ENCODE measurements at places on chromosomes 4 and X. TPM values are rescaled to one million over a fixed set of nuclear protein-coding genes. Genes with fewer than 3 reads are reported as not detected.
A peak's percentile ranks its signal among the peaks of the same experiment; 100 is the strongest.

DNA sequence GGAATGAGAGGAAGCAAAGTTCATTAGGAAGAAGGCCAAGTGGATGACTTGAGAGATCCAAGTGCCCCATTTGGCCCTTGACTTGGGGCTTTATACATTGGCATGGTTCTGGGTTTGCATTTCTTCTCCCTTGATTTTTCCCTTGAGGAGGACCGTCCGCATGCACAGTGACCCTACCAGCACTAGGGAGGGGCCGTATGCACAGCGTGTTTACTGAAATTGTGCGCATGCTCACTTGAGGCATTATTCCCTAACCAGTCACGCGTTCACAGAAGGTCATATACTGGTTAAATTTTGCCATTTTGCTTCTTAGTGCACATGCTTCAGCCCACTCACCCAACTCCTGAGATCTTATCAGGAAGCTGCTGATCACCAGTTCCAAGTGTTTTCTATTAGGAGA is 35.1 kb downstream of the PAGE2 start:
- DNase-seq: no peak

GRCh38 chrX:115344885-115345614 is 55.5 kb downstream of the LUZP4 start:
- DNase-seq: no peak

ACOT9 gene
- 49.0 TPM for total RNA-seq

- no peak for DNase-seq
These were observed 38.1 kb upstream of the NOCT start for GRCh38 chr4:138977524-138977923.

- no peak for DNase-seq
These were observed 280.7 kb downstream of the BCOR start for GRCh38 chrX:39816871-39817731.

RBM41 gene
- 15.3 TPM for total RNA-seq

GRCh38 chr4:52822972-52823701 is 39.0 kb upstream of the RASL11B start:
- DNase-seq: no peak

LCORL gene
- 13.8 TPM for total RNA-seq

DNA sequence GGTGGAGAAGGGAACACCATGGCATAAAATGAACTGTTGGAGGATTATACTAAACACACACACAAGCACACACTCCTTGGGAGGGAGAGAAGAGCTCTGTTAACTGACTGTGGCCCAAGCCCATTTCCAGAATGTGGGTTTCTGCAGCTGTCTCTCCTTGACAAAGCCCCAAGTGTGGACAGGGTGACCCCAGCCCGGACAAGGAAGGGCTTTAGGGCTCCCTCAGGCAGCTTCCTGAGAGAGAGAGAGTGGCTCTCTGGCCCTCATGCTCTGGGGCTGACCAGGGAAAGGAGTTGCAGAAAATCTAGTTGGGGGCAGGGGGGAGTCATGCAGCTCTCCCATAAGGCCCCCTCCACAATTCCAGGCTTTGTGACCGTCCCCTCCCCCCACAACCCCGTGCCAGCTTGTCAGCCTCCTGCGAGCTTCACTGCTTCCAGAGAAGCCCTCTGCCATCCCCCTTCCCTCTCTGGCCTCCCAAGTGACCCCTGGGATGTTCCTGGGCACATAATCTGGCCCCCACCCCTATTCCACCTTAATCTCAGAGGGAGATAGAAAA is 590 bp downstream of the ARHGEF9 start:
- no peak for DNase-seq

OSTC gene
- total RNA-seq: 48.2 TPM

TAF7L gene
- 0.15 TPM for total RNA-seq

LIMCH1 gene
- not detected for total RNA-seq

GRCh38 chrX:69156638-69157037 is 8.6 kb downstream of the PJA1 start:
- DNase-seq: no peak

SPANXD gene
- total RNA-seq: not detected

DNA sequence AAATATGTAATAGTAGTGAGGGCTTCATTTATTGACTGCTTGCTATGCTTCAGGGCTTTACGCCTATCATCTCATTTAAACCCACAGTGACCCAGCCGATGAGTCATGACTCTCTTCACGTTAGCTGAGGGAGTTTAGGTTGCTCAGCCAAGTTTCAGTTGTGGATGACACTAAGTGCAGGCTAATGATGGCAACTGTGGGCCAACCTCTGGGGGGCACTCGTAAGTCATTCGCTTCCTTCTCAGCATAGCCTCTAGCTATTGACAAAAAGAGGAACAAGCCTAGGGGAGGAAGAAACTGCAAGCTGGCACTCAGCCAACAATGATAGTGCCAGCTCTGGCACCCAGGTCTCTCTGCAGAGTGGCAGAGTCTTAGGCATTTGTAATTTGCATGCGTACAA is 325.0 kb downstream of the ARHGAP10 start:
- DNase-seq: peak; percentile 92

DNA sequence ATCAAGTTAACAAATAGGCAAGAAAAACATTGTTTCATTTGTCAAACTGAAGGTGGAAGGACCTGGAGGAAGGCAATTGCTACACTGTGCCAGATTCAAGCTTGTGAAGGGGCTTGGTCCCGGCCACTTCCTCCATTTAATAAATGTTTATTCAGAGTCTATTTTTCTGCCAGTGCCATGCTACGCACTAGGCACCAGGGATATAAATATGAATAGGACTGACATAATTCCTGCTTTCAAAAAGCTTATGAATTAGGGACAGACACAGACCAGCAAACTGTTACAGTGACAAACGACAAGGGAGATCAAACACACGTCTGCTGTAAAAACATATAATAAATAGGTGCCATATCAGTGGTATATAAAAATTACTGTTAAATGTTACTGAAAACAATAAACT is 571 bp downstream of the TLR6 start:
- DNase-seq: no peak

DNA sequence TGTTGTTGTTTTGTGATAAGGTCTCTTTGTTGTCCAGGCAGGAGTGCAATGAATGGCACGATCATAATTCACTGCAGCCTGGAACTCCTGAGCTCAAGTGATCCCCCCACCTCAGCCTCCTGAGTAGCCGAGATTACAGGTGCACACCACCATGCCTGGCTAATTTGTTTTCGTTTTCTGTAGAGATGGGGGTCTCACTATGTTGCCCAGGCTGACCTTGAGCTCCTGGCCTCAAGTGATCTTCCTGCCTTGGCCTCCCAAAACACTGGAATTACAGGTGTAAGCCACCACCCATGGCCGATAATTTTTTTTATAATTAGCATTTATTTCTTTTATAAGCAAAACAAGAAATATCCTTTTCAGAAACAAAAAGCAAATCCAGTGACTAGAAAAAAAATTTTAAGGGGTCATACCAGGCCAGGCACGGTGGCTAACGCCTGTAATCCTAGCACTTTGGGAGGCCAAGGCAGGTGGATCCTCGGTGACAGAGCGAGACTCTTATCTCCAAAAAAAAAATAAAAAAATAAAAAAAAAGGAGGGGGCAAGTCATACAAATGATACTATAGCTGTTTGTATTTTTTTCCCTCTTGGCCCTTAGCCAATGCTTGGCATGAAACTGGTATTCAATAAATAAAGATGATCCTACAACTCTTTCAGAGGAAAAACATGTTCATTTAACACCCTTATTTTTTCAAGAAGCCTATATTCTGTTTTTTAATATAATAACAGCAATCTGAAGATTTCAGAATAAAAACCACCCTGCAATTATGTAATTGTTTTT is 3.4 kb downstream of the PLAC8 start:
- DNase-seq: no peak

GRCh38 chr4:185773419-185773818 is 38.6 kb downstream of the SORBS2 start:
- DNase-seq: no peak

RNF150 gene
- total RNA-seq: not detected

DNA sequence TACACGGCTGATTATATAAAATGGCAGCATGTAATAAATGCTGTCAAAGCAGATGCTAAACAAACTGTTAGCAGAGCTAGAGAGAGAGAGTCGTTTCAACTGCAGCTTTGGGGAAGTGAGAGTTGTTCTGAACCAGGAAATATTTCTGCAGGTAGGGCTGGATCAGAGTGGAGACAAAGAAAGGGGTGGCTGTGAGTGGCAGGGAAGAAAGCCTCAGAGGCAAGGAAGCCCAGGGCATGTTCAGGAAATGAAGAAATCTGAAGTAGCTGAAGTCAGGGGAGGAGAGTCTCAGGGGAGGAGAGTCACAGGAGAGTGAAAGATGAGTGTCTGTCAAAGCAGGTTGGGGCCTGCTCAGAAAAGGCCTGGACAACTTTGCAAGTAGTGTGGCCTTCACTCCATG is 48.4 kb upstream of the RPS6KA3 start:
- no peak for DNase-seq

SCRG1 gene
- not detected for total RNA-seq

AR gene
- 0.06 TPM for total RNA-seq

GRCh38 chr4:9924750-9925149 is 96.5 kb downstream of the SLC2A9 start:
- DNase-seq: no peak

DNA sequence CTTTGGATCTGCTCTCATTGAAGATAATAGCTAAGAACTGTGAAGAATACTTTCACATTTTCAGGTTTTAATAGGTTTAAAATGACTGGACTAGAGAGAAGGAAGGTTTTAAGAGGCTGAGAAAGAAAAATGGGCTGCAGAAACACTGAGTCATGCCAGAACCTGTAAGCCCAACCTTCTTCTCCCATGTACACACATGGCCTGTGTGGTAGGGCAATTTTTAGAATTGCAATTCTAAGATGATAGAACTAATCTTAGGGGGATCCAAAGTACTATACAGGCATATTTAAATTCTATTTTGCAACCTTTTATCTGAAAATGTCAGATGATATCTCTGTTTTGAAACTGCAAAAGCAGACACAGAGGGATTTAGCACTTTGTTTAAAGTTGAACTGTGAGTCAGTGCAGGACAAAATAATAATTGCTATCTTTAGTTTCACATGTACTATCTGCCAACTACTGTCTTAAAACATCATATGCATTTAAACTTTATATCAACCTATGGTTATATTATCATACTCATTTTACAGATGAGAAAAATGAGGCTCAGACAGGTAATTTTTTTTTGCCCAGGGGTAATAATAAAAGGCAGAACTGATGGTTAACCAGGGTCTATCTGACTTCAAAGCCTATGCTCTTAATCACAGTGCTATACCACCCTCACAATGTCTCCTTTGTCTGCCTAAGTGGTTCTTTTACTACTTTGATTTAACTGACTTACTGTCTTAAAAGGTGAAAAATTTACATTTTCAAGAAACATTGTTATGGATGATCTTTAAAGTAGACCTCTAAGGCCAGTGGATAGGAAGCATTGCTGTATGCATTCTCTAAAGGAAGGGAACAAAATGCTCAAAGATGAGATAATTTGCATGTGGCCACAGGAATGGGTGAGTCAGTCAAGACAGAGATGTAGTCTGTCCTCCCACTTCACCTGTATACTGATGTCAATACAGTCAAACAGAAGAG is 4.3 kb downstream of the TMPRSS11E start:
- DNase-seq: no peak

- DNase-seq: no peak
These were observed 318.0 kb upstream of the HS3ST1 start for GRCh38 chr4:11746734-11747133.

GRCh38 chr4:55865228-55865806 is 11.9 kb downstream of the EXOC1 start:
- no peak for DNase-seq

GRCh38 chr4:181443021-181443420 is 800.2 kb upstream of the TENM3 start:
- DNase-seq: no peak

- no peak for DNase-seq
These were observed 24.5 kb downstream of the GPM6A start for GRCh38 chr4:175787546-175787945.

ADH1C gene
- total RNA-seq: not detected

DNA sequence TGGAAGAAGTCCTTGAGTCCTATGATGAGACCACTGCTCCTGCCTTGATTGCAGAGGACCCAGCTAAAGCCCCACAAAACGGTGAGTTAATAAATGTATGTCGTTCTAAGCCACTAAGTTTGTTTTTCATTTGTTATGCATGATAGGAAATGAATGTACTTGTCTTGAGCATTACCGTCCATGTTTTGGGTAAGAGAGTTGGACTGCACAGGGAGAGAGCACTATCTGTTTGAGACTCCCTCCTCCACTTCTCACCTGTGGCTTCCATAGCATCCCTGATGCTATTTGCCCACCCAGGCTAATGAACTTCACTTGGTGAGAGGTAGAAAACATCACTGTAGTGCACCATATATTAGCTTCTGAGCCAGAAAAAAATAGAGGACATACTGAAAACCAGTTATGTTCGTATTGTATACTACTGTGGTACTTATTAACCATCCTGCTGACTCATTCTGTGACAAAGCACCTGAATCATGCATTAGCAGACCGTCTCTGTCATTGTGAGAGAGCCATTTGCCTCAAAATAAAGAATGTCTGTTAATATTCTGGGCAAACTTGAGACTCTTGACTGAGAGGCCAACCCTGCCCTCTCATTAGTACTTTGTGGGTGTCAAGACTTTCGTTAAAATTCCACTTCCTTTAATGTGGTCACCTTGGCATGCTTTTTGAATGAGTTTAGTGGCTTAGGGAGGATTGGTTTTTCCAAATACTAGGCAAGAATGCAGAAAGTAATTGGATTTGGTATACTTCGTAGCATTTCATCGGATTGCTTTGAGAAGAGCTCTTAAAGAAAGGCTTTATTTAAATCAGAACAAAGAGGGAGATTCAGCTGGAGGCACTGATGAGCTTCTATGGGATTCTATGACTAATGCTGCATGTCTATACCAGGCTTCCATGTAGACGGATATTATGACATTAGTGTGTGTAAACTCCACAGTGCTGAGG is 99.3 kb upstream of the GRPR start:
- no peak for DNase-seq

GRCh38 chr4:101252721-101253120 is 94.6 kb downstream of the PPP3CA start:
- DNase-seq: no peak

- no peak for DNase-seq
These were observed 3.3 kb downstream of the MYL5 start for GRCh38 chr4:677431-678293.

ATP6AP1 gene
- 48.4 TPM for total RNA-seq

GRCh38 chr4:68683034-68683433 is 12.6 kb upstream of the UGT2B15 start:
- DNase-seq: no peak

GRCh38 chr4:30790998-30791397 is 70.8 kb downstream of the PCDH7 start:
- no peak for DNase-seq

DNA sequence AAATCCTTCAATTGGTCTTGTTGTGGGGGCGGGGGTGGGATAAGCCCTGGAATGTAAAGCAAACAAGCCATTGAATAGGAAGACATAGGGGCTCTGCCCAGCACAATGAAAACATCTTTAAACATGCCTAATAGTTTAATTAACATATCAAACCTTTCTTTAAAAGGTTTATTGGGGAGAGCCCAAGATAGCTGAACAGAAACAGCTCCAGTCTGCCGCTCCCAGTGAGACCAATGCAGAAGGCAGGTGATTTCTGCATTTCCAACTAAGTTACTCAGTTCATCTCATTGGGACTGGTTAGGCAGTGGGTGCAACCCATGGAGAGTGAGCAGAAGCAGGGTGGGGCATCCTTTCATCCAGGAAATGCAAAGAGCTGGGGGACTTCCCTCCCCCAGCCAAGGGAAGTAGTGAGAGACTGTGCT is 327.2 kb upstream of the CNKSR2 start:
- DNase-seq: no peak
